ENCODE measurements at places on chromosomes 7 and 10. TPM values are rescaled to one million over a fixed set of nuclear protein-coding genes. Genes with fewer than 3 reads are reported as not detected.
A peak's percentile ranks its signal among the peaks of the same experiment; 100 is the strongest.

GRCh38 chr7:70120851-70121250 lies 522.6 kb downstream of the AUTS2 start:
- H3K4me3 ChIP-seq, result no peak overlapping the region
- no peak overlapping the region for H3K27ac ChIP-seq
- peaks cover 11% of the 10 kb centered on the region for H3K4me1 ChIP-seq
- no peaks in the 10 kb centered on the region for H3K36me3 ChIP-seq

- peak overlapping the region; percentile 88 for H3K27ac ChIP-seq
- DNase-seq, result peak; percentile 97
- peak overlapping the region; percentile 87 for H3K4me3 ChIP-seq
- H3K36me3 ChIP-seq, result no peaks in the 10 kb centered on the region
- peaks cover 28% of the 10 kb centered on the region for H3K4me1 ChIP-seq
- H3K27me3 ChIP-seq, result peaks cover 46% of the 10 kb centered on the region
Observed at GRCh38 chr10:101060036-101060950, 1.5 kb upstream of the KAZALD1 start.

GRCh38 chr7:64307254-64308015 lies 6.3 kb upstream of the ZNF736 start:
- DNase-seq, result peak; percentile 90
- H3K27me3 ChIP-seq, result no peaks in the 10 kb centered on the region
- no peaks in the 10 kb centered on the region for H3K4me1 ChIP-seq
- H3K4me3 ChIP-seq, result peak overlapping the region; percentile 60
- H3K27ac ChIP-seq, result no peak overlapping the region

DNA sequence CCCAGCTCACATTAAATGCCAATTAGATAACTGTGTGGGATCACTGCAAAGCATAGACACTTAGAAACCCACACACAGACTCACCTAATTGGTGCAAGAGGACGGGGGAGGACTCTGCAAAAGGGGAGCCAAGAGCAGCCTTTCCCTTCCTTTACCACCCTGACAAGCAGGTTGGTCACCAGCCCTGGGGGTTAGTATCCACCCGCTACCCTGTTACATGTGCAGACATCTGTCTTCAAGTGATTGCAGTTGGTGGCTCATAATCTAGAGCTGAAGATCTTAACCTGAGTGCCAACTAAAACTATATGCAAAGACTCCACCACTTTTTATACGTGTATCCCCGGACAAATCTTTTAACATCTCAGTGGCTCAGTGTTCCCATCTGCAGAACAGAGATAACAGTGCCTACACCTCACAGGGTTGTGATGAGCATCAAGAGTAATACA lies 56.9 kb downstream of the SORBS1 start:
- H3K4me1 ChIP-seq, result peaks cover 46% of the 10 kb centered on the region
- H3K27ac ChIP-seq, result no peak overlapping the region
- no peak for DNase-seq
- no peaks in the 10 kb centered on the region for H3K36me3 ChIP-seq
- H3K27me3 ChIP-seq, result no peaks in the 10 kb centered on the region

GRCh38 chr7:16967300-16967811 lies 85.6 kb upstream of the AGR3 start:
- no peak overlapping the region for H3K27ac ChIP-seq
- H3K36me3 ChIP-seq, result no peaks in the 10 kb centered on the region
- DNase-seq, result no peak

- no peaks in the 10 kb centered on the region for H3K36me3 ChIP-seq
- DNase-seq, result peak; percentile 91
- H3K4me3 ChIP-seq, result no peak overlapping the region
- no peaks in the 10 kb centered on the region for H3K27me3 ChIP-seq
- no peaks in the 10 kb centered on the region for H3K4me1 ChIP-seq
- no peak overlapping the region for H3K27ac ChIP-seq
Observed at GRCh38 chr7:98745722-98746318, 124.0 kb downstream of the TMEM130 start.

- no peak overlapping the region for H3K4me3 ChIP-seq
- no peak for DNase-seq
- no peak overlapping the region for H3K27ac ChIP-seq
- H3K4me1 ChIP-seq, result no peaks in the 10 kb centered on the region
Observed at GRCh38 chr7:153886506-153887441, 165.4 kb upstream of the DPP6 start.

The SPDYE9 gene
- total RNA-seq, result not detected

The UTF1 gene
- total RNA-seq, result 12.2 TPM

The CTAGE15 gene
- 2.9 TPM for total RNA-seq

The SUN3 gene
- 0.52 TPM for total RNA-seq

The HECW1 gene
- 21.8 TPM for total RNA-seq

The CUBN gene
- 1.8 TPM for total RNA-seq

All from GM23338 (cell line).